Activated naive CD8-positive, alpha-beta T cell treated with anti-CD3 and anti-CD28 coated beads, Interleukin-2, amount 10 ng/mL, durations not matched to agents 7 days and 5 days (primary cell): ENCODE measurements at places on chromosomes 4 and X.

- DNase-seq: no peak
These were observed 13.5 kb downstream of the EMCN start for GRCh38 chr4:100504086-100504874.

GRCh38 chr4:11589676-11590075 lies 161.0 kb upstream of the HS3ST1 start:
- DNase-seq: no peak

DNA sequence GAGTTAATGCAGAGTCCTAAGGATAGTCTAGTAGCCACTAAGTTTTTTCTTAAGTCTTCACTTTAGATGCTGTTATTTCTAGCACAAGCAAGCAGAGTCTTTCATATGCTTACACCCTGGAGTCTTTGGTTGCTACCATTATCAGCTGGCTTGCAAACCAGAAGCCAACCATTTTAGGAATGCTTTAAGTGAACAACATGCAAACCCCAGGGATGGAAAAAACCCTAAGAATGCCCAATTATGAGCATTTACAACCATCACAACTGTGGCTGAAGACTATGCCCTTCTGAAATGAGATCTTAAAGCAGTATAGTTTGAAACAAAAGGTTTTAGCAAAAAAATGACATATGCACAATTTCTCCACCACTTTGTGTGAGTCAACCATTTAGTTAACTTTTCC lies 6.6 kb downstream of the MID1IP1 start:
- no peak for DNase-seq

GRCh38 chrX:17830211-17830610 lies 30.9 kb downstream of the RAI2 start:
- DNase-seq: no peak

DNA sequence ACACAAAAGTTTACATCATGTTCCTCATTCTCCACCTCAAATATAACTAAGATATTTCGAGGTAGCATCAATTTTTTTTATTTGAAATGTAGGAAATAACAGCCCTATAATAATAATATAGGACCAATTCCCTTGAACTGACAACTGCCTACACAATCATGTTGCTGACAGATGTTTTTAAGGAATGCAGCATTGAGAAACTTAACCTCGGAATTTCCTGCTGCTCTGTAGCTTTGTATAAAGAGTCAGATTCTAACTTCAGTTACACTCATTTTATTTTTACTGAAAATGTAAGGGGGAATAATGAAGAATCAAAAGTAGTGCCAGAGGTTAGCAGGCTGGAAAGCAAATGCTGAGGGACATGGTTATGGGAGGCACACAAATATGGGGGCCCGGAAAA lies 235.8 kb downstream of the RBMX2 start:
- DNase-seq: no peak

GRCh38 chrX:136647677-136648360 lies at the start of gene CD40LG:
Gene CD40LG (plus strand): TSS chrX:136648158. CDS start chrX:136648249, 91 bp downstream.
- DNase-seq: no peak

GRCh38 chrX:109773374-109773773 lies 40.3 kb upstream of the ACSL4 start:
- no peak for DNase-seq

GRCh38 chr4:80010316-80010715 lies 62.7 kb downstream of the ANTXR2 start:
- no peak for DNase-seq

DNA sequence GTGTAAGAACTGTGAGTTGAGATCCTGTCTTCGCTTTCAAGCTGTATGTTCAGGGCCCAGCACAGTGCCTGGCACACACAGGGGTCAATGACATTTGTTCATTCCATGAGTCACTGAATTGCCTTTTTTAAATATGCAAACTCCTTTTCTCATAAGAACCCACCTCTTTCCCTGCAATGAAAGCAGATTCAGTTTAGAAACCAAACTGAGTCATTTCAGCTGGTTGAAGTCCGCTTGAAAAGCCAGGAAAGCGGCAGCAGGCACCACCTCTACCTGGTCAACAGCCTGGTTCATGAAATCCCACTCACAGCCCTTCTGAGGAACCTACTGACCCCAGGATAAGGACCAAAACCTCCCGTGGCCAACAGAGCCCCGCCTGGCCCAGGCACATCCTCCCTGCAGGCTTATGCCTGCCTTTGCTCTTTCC lies 4.5 kb upstream of the C1QTNF7 start:
- no peak for DNase-seq

DNA sequence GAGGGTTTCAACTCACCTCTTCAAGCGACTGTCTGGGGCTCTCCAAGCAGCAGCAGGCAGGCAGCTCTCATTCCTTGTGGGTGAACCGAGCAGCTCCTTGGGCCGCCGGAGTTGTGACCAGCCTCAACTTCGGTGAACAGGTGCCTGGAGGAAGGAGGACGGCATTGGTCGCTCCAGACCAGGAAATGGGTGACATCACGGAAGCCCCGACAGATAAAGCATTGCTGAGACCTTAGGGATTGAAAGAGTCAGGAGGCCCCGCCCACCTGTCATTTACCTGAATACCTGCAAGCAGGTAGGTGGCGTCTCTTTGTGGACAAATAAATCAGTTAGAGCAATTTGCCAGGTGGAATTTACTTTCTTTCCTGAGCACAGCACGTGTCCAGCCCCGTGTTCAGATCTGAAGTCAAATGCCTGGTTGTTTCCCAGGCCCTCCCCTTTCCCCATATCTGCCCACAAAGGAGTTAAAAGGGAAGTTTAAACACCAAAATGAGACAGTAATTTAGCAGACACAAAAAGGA lies at the start of gene LNX1:
TSS of gene LNX1 (minus strand) at position 115 of the 521 bp plus-strand sequence. CDS start 17,484 bp downstream, outside the sequence.
- no peak for DNase-seq

DNA sequence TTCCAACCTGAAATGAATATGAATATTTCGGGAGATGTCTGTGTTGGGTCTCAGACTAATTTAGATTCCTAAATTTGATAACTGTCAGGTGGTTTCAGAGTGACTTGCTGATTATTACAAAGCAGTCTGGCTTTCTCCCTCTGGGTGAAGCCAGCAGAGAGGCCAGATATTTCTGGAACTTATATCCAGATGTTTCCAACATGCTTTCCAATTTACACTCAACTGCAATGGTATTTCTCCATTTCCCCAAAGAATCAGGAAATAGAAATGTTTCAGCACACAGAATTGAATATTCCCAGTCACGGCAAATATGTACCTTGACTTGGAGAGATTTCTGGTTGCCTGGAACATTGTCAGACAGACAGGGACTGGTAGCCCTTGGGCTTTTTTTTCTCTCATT lies 48.5 kb upstream of the EGFL6 start:
- DNase-seq: no peak

DNA sequence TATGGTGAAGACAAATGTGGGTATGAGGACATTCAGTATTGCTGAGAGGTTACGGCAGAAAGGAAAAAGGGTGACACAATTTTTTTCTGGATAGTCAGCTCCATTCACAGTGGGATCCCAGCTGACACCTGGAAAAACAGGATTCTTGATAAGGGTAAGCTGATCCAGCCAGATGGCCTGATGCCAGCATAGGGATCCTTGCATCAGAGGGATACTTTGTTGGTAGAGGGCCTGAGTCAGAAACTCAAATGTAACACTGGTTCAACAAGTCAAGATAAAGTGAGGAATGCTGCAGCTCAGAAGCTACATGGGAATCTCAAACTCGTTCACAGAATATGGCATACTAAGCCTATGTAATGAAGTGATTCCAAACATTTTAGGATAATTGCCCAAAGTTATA lies 726.7 kb downstream of the C4orf33 start:
- DNase-seq: no peak

- DNase-seq: no peak
These were observed 5.5 kb downstream of the PORCN start for GRCh38 chrX:48514126-48514806.

- DNase-seq: no peak
These were observed 57.8 kb downstream of the KIAA0232 start for GRCh38 chr4:6840062-6840976.

GRCh38 chrX:71282514-71283402 lies 677 bp upstream of the NONO start:
- DNase-seq: no peak

DNA sequence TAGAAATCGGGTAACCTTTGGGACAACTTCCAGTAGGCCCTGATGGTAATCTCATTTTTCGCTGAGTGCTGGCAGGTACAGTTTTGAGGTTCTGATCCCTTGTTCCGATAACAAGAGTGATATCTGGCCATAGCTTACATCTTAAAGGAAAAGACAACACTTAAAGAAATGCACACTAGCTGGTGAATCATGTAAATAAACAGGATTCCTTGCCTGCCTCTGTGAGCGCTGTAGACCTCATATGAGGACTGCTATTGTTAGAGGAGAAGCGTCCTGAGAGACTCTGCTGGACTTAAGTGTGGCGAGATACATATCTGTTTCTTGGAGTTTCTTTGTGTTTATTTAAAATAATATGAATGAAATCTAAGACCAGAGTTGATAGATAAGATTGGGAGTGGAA lies 149.3 kb upstream of the SLC4A4 start:
- DNase-seq: no peak

GRCh38 chrX:44898411-44899221 lies 25.6 kb downstream of the KDM6A start:
- no peak for DNase-seq

GRCh38 chr4:36011381-36011780 lies 232.9 kb downstream of the ARAP2 start:
- no peak for DNase-seq

DNA sequence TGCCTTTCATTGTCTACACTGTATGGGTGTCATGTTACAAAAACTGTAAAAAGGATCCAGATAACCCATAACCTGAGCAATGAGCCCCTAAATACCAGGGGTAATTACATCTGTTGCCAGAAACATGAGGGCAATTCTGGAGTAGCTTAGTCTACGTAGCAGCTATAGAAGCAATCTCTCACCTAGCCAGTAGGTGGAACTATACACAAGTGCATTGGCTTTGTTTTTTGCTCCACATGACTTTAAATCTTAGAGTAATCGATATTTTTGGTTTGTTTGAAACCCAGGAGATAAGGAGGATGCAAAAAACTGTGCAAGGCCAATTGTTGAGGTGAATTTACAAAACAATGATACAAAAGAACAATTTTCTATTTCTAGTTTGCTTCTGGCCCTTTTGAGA lies 57.5 kb downstream of the GPR82 start:
- no peak for DNase-seq

DNA sequence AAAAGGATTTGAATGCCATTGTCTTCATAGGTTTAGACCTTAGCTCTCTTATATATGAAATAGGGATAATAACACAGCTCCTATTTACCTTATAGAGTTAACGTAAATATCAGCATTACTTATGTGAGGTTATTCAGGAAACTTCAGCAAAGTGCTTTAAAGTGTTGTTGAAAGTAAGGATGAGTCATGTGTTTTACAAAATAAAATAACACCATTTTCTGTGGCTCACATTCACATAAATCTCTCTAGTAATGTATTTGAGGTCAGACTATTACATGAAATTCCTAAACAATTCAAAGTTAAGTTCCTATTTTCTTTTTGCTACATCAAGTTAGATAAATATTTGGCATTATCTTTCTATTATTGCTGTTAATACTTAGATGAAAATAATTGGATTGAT lies 2.9 kb downstream of the GNRHR start:
- DNase-seq: no peak

- no peak for DNase-seq
These were observed 108.9 kb downstream of the SYNPO2 start for GRCh38 chr4:118997601-118998000.

DNA sequence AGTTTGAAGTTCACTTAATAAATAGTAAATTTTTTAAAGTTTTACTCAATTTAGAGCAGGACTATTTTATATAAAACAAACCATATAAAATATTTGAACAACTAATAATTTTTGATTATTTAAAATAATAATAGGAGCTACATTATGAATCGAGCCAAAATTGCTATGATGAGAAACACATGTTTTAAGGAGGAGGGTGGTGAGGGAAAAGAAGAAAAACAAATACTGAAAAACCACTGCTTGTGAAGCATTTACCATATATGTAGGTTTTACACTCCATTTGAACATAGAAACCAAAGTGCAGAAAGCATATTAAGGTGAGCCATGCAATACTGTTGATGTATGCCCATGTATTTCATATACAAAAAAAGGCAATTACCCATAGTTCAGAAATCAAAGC lies 448.9 kb downstream of the FSTL5 start:
- DNase-seq: no peak

DNA sequence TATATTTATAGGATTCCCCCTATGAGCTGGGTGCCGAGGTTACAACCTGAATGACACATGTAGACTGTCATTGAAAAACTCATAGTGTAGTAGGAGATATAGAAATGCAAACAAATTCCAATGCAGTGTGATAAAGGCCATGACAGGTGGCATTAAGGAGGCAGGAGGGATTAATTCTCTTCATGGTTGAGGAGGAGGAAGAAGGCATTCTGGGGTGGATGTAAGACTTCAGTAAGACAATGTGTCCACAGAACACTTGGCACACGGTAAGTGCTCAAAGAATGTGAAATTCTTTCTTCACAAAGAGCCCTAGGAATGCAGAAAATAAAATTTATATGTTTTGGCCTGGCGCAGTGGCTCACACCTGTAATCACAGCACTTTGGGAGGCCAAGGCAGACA lies 136.5 kb downstream of the RBM47 start:
- no peak for DNase-seq

- DNase-seq: no peak
These were observed 60.7 kb upstream of the KDR start for GRCh38 chr4:55186123-55186522.

- no peak for DNase-seq
These were observed 122.4 kb downstream of the LARP7 start for GRCh38 chr4:112759313-112759712.

DNA sequence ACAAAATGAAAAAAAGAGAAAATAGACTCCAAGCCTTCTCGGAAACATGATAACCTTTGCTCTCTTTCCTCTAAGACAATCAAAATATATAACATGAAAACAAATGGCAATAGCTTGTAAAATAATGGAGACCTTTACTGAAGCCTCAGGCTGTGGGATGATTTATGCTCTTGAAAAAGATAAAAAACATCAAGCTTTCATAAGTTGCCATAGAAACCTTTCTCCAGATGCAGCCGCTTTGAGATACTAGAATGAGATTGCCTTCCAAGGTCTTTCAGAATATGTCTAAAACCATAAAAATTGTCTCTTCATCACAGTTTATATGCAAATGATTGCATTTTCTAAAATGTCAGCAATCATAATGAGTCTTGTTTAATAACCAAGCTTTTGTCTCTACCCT lies 31.6 kb downstream of the MAOB start:
- no peak for DNase-seq

GRCh38 chr4:1194010-1194900 lies 21.9 kb upstream of the SPON2 start:
- DNase-seq: no peak

DNA sequence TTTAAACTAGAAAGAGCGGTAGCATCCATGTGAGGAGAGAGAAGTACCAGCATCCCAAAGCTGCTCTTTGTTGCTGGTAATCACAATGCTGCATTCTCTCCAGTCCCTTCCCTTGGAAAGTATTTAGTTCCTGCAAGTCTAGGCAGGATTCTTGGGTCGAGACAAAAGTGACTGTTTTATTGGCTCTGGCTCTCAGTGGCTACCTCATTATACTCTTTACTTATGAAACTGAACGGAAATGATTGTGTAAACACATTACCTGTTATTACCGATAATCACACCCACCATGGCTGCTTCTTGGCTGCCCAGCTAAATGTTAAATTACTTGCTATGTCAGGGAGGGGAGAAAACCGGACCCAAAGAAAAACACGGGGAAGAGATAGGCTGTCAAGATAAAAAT lies 26.2 kb downstream of the ATXN3L start:
- DNase-seq: no peak

- DNase-seq: no peak
These were observed 538.1 kb downstream of the PPP4R3C start for GRCh38 chrX:26925088-26925487.

GRCh38 chr4:125368671-125369081 lies 53.9 kb downstream of the FAT4 start:
- DNase-seq: no peak

GRCh38 chr4:40335525-40335894 lies 377 bp downstream of the CHRNA9 start:
- no peak for DNase-seq
